ENCODE measurements at places on chromosomes 7 and 10.
A peak's percentile ranks its signal among the peaks of the same experiment; 100 is the strongest.

DNA sequence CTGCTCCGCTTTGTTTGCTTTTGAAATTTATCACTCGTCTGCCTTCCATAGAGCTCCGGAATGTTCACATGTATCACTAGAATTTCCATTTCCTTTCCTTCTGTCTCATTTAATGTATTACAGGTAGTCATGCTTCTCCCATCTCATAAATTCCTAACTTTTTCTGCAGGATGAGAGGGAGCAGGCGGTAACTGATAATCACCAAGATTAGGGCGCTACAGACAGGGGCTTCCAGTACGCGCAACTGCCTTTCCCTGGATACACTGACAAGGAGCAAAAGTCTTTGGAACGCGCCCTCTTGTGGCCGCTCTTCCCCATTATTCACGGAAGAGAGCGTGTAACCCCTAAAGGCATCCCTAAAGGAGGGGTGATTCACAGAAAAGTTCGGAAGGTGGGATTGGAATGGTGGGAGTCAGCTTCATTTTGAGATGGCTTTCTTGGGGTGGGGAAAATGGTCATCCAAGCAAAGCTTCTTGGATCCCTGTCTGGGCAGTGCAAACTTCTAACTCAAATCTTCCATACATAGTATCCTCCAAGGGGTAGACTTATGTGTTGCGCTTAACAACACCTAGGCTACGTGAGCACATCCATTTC is 6.5 kb downstream of the INHBA start:
- peak; percentile 76 for DNase-seq

DNA sequence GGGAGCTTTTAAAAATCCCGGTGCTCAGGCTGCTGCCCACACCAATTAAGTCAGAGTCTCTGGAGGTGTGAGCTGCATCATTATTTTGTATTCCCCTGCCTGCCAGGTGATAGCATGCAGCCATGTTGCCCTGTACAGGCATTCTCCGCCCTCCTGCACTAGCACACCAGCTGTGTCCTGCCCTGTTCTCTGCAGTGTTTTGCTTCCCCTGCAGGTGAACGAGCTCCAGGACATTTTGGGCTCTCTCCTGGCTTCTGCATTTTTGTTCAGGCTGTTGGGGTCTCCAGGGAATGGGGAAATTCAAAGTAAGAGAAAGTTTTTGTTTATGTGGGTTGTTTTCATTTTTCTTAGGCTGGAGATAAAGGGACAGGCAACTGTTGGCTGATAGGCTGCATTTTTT is 271.0 kb upstream of the COBL start:
- no peak for DNase-seq

DNA sequence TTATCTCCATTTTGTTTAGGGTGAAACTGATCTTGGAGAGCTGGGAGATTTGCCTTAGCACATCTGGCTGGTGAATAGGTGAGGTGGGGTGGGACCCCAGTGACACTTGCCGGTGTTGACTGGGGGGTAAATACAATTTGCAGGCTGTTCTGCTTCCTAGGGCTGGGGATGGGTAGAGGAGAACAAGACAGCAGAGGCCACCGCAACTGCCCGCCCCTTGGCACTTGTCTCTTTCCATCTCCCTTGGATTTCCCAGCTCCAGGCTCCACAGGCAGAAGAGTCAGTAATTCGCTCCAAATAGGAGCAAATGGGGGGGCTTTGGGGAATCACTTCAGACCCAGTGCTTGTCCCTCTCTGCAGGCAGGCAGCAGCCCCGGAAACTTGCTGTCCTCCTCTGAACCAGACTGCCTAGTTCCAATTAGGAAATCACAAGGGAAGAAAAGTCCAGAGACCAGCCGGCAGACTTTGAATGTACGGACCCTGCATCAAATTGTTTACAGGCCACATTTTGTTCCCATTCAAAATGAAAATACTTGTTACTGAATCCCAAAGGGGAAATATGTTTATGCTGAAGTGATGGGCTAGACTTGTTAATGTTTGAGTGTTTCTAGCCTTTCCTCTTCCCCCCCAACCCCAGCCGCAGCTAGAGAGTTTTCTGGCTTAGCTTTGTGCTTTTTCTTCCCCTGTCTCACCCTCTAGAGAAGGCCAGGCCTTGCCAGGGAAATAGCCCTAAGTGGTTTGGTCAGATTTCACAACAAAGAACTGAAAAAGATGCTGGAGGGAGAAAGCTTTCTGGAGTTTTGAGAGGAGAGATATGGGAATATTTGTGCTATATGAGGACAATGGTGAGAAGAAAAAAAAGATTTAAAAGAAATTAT is 10.0 kb upstream of the INPP5F start:
- no peak for DNase-seq

DNA sequence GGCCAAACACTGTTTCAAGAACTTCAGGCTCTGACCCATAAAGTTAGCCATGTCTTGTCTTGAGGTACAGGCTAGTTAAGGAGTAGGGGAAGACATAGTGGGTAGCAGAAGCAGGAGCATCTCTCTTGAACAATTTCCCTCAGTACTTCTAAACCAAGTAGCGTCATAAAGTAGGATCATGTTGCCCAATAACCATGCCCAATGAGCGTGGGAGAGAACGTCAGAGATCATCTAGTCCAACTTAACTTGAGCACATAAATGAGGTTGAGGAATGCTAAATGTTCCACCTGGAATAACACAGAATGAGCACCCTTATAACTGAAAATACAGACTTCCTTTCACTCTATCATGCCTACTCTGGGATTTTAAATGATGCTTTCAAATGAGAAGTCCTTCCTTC is 134.9 kb downstream of the AOAH start:
- DNase-seq, result no peak

GRCh38 chr10:22801785-22802184 is 87.4 kb upstream of the PIP4K2A start:
- DNase-seq, result no peak

DNA sequence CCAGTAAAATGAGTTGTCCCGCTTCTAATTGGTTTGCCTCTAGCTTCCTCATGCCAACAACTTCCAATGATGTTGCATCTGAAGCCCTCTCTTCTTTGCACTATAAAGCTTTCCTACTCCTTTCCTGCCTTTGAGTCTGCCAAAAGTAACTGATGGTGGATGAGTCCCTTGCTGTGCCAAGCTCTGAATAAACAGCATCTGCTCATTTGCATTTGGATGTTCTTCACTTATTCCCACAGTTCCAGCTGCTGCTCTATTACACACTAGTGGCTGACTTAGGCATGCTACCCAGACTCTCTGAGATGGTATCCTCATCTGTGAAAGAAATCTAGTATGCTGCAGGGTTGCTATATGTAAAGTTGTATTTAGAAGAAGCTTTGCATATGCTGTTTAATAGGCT is 24.9 kb downstream of the SFR1 start:
- DNase-seq, result no peak

GRCh38 chr7:157734676-157735640 is 398.2 kb downstream of the DNAJB6 start:
- DNase-seq, result no peak

- no peak for DNase-seq
Measured at GRCh38 chr10:58806323-58806722, 293.7 kb downstream of the BICC1 start.

DNA sequence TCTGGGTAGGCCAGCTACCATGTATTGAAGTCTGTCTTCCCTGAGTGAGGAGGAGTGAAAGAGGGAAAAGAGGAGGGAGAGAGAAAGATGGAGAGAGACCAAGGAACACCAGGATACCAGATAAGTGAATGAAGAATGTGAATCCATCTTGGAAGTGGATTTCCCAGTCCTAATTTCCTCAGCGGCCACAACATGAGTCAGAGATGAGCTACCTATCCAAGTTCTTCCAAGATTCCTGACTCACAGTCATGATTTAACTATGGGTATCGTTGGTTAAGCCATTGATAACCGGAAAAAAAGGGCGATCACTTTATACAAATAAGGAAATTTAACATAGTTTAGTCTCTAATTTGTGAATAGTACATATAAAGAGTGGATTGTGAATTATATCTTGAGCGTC is 561.8 kb downstream of the ATRNL1 start:
- no peak for DNase-seq

- no peak for DNase-seq
Measured at GRCh38 chr10:86123304-86123703, 243.3 kb downstream of the GRID1 start.

- DNase-seq, result no peak
Measured at GRCh38 chr7:39622609-39623008, 763 bp upstream of the RALA start.

- DNase-seq, result no peak
Measured at GRCh38 chr10:63579371-63580014, 58.3 kb downstream of the REEP3 start.

GRCh38 chr7:756928-757560 is 30.0 kb upstream of the PRKAR1B start:
- no peak for DNase-seq

GRCh38 chr7:100687261-100687660 is 6.8 kb downstream of the GIGYF1 start:
- DNase-seq, result no peak

Measured in Karpas-422 (cell line).